HS-5 (cell line): ENCODE measurements at places on chromosomes 12 and 14.

DNA sequence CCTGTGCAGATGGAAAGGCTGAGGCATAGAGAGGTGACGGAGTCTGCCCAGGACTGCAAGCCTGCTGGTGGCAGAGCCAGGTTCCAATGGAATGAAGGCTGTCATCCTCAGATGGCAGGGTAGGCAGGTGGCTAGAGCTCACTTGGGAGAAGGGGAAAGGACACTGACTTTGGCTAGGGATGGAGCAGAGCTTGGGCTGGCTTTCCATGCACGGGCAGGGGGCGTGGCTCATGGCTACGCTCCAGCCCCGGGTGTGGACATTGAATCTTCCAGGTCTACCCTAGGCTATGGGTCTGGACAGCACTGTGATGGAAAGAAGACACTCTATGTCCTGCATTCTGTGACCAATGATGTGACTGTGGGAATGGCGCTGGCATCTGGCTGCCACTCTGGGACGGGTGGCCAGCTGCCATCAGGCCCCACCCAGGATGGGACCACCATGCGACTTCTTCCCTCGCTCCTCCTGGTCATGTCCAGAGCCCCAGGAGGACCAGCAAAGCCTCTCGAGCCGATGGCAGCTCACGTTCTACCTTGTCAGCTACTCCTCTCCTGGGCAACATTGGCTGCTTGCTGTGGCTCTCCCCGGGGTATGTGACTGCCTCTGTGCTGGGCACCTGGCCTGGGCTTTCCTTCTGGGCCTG is 398.7 kb downstream of the TMEM121 start:
- DNase-seq: no peak

- DNase-seq: peak; percentile 65
Observed at GRCh38 chr12:110304061-110304551, 23.1 kb downstream of the ATP2A2 start.

- DNase-seq: peak; percentile 67
Observed at GRCh38 chr12:81558031-81558430, 201.1 kb downstream of the PPFIA2 start.

GRCh38 chr14:34012978-34013720 is 62.3 kb upstream of the EGLN3 start:
- no peak for DNase-seq

DNA sequence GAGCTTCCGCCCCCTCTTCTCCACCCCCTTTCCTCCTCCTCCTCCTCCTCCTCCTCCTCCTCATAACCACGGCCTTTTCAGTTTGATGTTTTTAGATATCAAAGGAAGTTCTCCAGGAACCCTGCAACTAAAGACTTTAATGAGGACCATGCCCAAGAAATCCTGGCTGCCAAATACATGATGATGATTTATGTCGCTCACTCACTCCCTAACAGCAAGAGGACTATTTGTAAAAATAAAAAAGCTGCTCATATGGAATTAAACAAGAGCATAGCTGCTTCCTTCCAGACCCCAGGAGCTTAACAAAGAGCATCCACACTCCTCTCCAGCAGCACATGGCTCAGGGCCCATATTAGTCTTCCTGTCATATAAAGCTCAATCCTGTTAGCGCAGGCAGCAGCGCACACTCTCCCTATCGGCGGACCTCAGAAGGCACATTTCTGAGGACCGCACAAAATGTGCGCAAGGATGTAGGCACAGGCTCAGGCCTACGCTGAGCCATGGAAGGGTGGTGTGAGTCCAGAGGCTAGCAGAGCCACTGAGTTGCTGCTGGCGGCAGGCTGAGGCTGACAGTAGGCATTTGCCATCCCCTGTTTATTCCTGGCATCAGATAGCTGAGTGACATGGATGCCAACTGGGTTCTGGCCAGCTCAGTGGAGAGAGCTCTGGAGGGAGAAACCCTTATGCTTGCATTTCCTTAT is 232.8 kb downstream of the MSRB3 start:
- no peak for DNase-seq

DNA sequence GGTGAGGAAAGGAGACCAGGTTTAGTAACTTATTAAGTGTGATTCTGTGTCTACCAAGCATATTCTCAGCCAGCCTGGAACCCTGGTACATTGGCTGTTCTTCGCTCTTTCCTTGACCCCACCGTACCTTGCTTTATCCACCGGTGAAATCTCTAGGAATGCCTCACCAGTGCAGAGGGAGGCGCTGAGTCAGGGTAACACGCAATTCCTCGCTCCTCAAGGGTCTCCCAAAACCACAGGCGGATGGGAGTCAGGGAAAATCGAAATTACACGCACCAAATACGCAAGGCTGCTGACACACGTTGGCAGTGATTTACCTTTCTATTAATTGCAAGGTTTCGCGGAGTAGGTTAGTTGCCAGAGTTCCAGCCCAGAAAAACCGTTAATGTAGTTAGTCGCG is 845 bp downstream of the L3HYPDH start:
- peak; percentile 25 for DNase-seq

- no peak for DNase-seq
Observed at GRCh38 chr12:110693731-110694130, 4.8 kb upstream of the HVCN1 start.

DNA sequence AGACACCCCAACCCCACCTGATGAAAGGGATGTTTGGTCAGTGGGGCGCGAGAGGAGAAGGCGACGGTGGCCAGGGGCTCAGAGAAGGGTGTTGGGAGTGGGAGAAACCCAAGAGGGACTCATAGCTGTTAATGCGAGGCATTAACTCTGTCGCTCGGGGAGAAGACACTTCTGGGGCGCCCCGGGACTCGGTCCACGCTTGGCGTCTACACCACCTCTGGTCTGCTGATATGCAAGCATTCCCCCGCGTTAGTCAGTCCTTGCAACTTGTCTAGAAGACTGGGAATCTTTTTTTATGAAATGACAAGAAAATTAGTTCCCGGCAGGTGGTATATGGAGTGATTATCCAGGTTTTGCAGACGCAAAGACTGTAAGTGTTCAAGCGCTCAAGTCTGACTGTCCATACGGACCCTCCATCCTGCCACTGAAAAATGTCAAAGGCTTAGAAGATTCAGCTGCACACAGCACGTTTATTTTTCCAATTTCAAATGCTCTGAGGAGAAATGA is 360 bp upstream of the SLC35F4 start:
- DNase-seq: no peak

DNA sequence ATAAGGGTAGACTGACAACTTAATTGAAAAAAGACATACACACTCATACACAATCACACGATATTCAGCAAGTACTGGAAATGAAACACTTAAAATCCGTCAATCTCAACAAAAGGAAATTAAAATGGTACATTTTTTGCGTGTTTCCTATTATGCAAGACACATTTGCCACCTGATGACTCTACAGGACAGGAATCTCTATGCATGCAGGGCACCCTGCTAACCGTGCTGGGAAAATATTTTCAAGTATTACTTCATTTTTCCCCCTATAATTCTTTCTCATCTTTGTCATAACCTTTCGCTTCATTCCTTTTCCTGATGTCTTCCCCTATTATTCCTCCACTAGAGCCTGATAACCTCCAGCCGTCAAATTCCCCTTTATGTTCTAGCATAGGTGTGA is 150.2 kb downstream of the TMEM132D start:
- DNase-seq: no peak

DNA sequence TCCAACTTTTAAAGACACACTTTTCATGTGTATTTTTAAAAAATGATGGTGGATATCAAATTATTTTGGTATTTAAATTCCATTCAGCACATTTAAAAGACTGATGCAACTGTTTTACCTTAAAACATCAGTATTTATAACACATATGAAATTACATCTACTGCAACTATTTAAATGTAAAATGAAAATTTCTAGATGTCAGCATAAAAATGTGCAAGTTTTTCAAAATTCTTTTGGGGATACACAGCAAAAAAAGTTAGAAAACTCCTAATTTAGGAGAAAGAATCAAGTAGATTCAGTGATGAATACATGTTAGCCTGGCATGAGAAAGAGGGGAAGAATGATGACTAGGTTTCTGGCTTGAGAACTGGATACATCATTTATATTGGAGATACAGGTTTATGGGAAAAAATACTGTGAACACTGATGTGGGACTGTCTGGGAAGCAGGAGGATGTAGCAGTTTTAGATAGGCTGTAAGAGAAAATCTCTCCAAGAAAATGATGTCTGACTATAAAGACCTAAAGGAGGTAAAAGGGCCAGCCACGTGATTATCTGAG is 9.2 kb downstream of the SOS2 start:
- no peak for DNase-seq

GRCh38 chr12:115771065-115771464 is 506.4 kb downstream of the MED13L start:
- no peak for DNase-seq

DNA sequence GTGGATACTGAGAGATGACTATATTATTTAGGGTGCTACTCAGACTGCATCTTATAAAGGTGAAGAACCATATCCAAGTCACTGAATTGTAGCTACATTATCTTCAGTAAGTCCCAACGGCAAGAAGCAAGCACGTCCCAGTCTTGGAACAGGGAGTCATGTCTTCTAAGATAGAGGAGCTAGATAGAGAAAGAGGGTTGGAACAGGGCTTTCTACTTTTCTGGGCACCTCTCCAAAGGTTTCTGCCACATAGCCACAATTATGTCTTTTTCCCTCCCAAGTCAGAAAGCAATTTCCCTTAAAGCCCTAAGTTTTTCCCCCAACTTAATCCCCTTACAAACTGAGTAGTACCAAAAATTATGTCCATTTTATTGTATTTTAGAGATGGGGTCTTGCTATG is 22.4 kb downstream of the MAPK1IP1L start:
- no peak for DNase-seq

- DNase-seq: no peak
Observed at GRCh38 chr12:121442028-121442948, 42.4 kb downstream of the RNF34 start.

GRCh38 chr12:96271469-96272199 is 77.5 kb downstream of the ELK3 start:
- peak; percentile 33 for DNase-seq

- no peak for DNase-seq
Observed at GRCh38 chr12:110760204-110760609, 17.5 kb upstream of the PPP1CC start.

- no peak for DNase-seq
Observed at GRCh38 chr12:112988224-112988623, 9.9 kb downstream of the OAS2 start.

DNA sequence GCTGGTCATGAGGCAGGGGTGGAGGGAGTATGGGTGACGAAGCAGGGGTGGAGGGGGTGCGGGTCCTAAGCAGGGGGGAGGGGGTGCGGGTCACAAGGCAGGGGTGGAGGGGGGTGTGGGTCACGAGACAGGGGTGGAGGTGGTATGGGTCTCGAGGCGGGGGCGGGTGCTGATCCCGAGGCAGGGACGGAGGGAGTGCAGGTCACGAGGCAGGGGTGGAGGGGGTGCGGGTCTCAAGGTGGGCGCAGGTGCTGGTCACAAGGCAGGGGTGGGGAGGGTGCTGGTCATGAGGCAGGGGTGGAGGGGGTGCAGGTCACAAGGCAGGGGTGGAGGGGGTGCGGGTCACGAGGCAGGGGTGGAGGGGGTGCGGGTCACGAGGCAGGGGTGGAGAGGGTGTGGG is 56.5 kb downstream of the ITPK1 start:
- DNase-seq: no peak

- no peak for DNase-seq
Observed at GRCh38 chr14:68248481-68249255, 429.1 kb downstream of the RAD51B start.

- DNase-seq: peak; percentile 39
Observed at GRCh38 chr14:37122288-37122687, 50.1 kb downstream of the SLC25A21 start.

DNA sequence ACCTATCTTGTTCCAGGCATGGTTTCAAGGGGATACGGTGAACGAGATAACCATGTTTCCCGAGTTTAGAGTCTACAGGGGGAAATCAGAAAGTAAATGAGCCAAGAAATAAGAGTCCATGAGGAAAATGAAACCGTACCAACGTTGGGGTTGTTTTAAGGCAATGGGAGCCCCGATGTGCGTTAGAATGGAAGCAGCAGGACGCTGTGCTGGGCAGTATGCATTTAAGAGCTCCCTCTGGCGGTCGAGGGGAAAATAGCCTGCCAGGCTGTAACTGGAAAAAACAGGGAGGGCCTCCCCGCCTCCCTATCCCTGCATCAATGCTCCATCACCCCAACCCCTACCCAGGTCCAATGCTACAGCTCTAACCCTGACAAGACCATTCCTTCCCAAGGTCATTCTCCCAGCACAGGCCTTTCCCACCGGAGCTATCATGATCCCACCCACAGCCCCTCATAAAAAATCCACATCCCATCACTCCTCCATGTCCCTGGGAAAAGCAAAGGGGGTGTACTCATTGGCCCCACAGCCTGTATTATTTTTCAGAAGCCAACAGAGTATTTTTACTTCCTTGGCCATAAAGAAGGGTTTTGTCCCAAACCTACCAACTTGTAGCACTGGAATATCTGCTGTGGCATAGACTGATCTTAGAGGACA is 226.3 kb upstream of the NOS1 start:
- DNase-seq: no peak

GRCh38 chr12:62784576-62784975 is 150.4 kb downstream of the PPM1H start:
- no peak for DNase-seq

- DNase-seq: no peak
Observed at GRCh38 chr12:117489671-117490070, 128.2 kb upstream of the NOS1 start.

GRCh38 chr14:51341338-51341737 is 101.3 kb downstream of the TMX1 start:
- no peak for DNase-seq

GRCh38 chr14:78612666-78613065 is 442.5 kb downstream of the NRXN3 start:
- no peak for DNase-seq

DNA sequence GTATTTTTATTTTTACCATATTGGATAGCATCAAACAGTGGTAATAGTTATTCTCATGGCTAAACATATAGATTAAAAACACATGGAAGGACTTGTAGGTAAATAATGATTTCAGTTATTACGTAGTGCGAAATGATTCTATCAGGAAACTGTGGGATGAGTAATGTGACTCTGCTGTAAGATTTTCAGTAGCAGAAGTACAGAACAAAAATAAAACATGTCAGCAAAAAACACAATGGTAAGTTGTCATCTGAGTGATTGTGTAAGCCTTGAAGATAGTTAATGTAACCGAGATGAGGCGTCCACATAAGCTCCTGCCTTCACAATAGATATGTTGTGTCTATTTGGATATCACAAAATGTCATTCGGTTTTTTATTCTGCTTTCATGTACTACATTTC is 99.8 kb downstream of the BORCS5 start:
- peak; percentile 63 for DNase-seq

DNA sequence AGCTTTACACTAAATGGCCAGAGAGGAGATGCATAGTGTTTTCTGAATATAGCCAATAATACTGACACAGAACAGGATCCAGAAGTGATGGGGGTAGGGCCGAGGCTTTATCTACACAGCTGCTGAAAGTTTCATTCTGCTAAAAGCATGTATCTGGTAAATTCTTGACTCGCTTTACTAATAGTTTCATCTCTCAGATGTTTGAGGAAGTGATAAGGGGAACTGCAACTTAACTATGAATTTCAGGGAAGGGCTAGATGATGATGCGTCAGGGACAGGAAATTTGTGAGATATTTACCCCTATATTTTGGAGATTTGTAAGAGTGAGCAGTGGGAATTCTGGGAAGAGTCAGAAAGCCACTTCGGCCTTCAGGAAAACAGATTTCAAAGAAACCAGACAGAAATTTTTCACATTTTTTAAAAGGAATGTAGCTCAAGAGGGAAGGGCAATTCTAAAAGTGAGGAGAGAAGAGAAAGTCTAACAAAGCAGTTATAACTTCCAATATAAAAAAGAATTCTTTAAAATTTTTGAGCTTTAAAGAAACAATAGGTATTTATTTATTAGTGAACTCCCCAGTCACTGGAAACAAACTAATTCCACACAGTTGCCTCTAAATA is 243.1 kb downstream of the BCAT1 start:
- no peak for DNase-seq

GRCh38 chr12:80837342-80837978 is 100.3 kb downstream of the LIN7A start:
- DNase-seq: peak; percentile 28
